ENCODE measurements at places on chromosomes 5 and 9. TPM values are rescaled to one million over a fixed set of nuclear protein-coding genes. Genes with fewer than 3 reads are reported as not detected.

TEX48 gene
- not detected for total RNA-seq

PDGFRB gene
- 19.4 TPM for total RNA-seq

PCDHB9 gene
- total RNA-seq, result 6.6 TPM

MEGF10 gene
- 19.7 TPM for total RNA-seq

FOXD4 gene
- 0.74 TPM for total RNA-seq

ASPN gene
- total RNA-seq, result 5.9 TPM

Data from temporal lobe (tissue), 4 donors.